ENCODE measurements at places on chromosomes 12 and 14.

- H3K27ac ChIP-seq, result no peak overlapping the region
- no peak overlapping the region for H3K4me3 ChIP-seq
- peaks cover 5% of the 10 kb centered on the region for H3K4me1 ChIP-seq
Measured at GRCh38 chr12:26620907-26621306, 212.1 kb downstream of the ITPR2 start.

DNA sequence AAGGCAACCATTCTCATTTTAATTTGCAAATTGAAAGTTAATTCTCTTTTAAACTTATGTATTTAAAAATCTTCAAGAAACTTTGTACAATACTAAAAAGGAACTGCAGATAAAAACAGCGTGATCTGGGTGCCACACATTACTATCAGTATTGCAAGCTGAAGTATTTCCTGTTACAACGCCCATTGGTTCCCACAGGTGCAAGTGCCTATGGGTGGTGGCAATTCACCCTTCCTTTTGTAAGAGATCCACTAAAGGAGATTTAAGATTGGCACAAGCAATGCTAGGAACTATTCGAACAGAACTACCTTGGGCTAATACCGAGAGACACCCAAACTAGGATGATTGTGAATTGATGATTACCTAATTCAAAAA lies 13.2 kb downstream of the TAOK3 start:
- peak overlapping the region; percentile 90 for H3K4me3 ChIP-seq
- peaks cover 22% of the 10 kb centered on the region for H3K4me1 ChIP-seq
- DNase-seq, result no peak
- H3K27ac ChIP-seq, result peak overlapping the region; percentile 91
- H3K27me3 ChIP-seq, result no peaks in the 10 kb centered on the region
- H3K36me3 ChIP-seq, result peaks cover 5% of the 10 kb centered on the region

- no peak overlapping the region for H3K27ac ChIP-seq
- no peak for DNase-seq
Measured at GRCh38 chr12:131615326-131616042, 95.4 kb upstream of the SFSWAP start.

DNA sequence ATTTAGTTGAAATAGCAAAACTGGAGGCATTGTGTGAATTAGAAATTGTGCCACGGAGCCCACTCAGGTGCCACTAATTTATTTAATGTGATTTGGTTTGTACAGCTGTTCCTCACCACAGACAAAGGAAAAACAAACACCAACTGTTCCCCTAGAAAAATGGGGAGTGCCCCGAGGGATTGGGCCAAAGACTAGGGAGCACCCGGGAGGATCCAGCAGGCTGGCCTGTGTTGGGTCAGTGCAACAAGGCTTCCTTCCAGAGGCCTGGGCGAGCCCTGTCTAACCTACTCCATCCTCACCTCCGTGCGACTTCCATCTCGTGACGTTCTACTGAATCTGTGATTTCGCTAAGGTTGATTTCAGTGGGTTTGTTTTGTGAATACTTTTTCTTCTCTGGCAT lies 206.2 kb downstream of the CHST11 start:
- DNase-seq, result no peak
- no peak overlapping the region for H3K4me3 ChIP-seq
- no peak overlapping the region for H3K27ac ChIP-seq

GRCh38 chr14:61533513-61534255 lies 161.6 kb upstream of the HIF1A start:
- H3K4me1 ChIP-seq, result peaks cover 13% of the 10 kb centered on the region
- no peaks in the 10 kb centered on the region for H3K27me3 ChIP-seq
- DNase-seq, result no peak
- H3K27ac ChIP-seq, result no peak overlapping the region
- no peaks in the 10 kb centered on the region for H3K36me3 ChIP-seq
- H3K4me3 ChIP-seq, result no peak overlapping the region

DNA sequence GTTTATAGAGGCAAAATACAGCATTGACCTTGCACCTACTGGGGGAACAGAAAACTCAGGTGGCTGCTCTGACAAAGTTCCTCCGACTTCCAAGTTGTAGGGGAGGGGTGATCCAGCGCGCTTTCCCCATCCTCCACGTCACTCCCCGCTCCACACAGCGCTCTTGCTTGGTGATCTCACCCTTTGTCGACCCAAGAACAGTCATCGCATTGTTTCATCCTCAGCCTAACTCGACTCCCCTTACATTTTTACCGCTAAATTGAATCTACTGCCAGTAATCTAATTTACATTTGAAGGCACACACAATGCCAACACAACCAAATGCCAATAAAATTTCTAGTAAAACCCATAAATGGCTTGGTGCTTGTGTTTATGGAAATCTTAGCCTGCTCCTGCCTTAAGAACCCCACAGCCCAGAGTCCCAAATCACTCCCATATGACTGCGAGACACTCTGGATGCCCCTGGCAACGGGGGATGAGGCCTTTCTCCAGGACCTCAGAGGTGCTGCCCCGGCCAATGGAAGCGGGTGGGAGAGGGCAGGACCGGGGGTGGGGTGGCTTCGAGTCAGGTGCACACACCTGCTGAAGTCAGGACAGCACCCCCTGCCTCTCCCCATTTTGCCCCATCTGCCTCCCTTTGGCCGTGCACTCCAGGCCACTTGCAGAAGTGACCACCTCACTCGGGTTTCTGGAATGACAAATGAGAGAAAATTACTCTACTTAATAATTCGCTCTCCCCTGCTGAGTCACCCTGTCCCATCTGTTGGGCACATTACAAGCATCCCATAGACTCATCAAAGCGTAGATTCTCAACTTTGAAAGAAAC lies 98.2 kb upstream of the GSC start:
- peaks cover 19% of the 10 kb centered on the region for H3K27me3 ChIP-seq
- no peak overlapping the region for H3K4me3 ChIP-seq
- H3K27ac ChIP-seq, result no peak overlapping the region
- DNase-seq, result no peak
- H3K36me3 ChIP-seq, result no peaks in the 10 kb centered on the region

GRCh38 chr14:85572845-85573244 lies 42.9 kb downstream of the FLRT2 start:
- no peaks in the 10 kb centered on the region for H3K36me3 ChIP-seq
- no peaks in the 10 kb centered on the region for H3K27me3 ChIP-seq
- H3K4me1 ChIP-seq, result no peaks in the 10 kb centered on the region
- DNase-seq, result no peak
- H3K27ac ChIP-seq, result no peak overlapping the region

GRCh38 chr12:108525681-108526080 lies 10.6 kb downstream of the FICD start:
- H3K36me3 ChIP-seq, result peaks cover 37% of the 10 kb centered on the region
- no peak overlapping the region for H3K27ac ChIP-seq
- DNase-seq, result no peak
- H3K4me1 ChIP-seq, result peaks cover 5% of the 10 kb centered on the region
- no peak overlapping the region for H3K4me3 ChIP-seq

DNA sequence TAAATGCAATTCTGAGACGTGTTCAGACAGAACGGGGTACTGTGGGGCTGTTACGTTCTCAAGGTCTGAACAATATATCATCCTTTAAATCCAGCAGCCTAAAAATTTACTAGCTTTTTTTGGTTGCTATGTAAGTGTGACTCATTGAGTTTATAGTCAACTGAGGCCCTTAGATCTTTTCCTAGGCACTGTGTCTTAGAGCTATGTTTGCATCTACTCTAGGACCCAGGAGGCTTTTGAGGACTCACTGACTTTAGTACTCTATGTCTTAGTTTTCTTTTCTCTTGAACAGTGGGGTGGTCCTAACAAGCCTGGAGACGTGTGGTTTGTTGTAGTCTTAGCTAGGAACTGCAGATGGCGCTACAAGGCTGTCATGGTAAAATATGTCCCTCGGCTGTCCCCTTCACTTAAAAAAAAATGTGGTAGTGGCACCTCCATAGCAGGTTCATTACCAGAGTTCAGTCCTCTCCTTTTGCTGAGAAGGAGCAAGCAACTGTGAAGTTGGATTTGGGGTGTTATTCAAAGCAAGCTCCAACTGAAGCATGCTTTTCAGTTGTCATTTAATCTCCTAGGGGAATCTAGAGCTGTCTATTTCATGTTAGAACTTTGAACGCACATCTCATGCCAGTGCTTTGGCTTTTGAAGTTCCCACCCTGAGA lies 8.7 kb upstream of the SPATS2 start:
- no peak overlapping the region for H3K4me3 ChIP-seq
- DNase-seq, result peak; percentile 52
- peaks cover 45% of the 10 kb centered on the region for H3K27me3 ChIP-seq
- no peak overlapping the region for H3K27ac ChIP-seq
- no peaks in the 10 kb centered on the region for H3K36me3 ChIP-seq
- H3K4me1 ChIP-seq, result peaks cover 2% of the 10 kb centered on the region

DNA sequence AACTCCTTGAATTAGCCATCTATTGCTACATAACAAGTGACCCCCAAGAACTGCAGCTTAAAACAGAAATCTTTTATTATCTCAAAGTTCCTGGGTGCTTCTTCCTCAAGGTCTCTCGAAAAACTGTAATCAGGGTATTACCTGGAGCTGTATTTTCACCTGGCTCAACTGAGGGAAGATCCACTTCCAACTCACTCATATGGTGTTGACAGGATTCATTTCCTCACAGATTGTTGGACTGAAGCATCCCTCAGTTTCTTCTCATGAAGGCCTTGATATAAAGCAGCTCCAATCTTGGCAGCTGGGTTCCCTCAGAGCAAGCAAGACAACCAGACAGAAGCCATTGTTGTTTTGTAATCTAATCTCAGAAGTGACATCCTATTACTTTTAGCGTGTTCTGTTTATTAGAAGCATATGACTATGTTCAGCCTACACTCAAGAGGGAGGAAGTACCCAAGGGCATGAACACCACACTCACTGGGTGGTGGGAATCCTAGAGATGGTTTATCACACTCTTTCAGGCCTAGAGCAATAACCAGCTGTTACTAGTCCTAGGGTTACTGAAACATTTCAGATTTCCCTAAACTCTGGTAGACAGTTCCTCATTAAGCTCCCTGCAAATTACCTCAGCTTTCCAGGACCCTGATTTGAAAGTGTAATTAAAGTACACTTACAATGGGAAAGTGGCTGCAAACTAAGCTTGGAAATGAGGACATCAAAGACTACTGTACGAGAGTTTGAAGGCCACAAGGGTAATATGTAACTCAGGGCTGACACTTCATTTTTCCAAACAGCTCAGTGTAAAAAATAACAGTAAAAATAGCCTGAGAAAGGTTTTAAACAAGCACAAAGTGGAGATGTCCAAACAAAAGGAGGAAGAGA lies 222.2 kb downstream of the SEC23A start:
- no peak for DNase-seq
- H3K36me3 ChIP-seq, result no peaks in the 10 kb centered on the region
- H3K4me3 ChIP-seq, result no peak overlapping the region

DNA sequence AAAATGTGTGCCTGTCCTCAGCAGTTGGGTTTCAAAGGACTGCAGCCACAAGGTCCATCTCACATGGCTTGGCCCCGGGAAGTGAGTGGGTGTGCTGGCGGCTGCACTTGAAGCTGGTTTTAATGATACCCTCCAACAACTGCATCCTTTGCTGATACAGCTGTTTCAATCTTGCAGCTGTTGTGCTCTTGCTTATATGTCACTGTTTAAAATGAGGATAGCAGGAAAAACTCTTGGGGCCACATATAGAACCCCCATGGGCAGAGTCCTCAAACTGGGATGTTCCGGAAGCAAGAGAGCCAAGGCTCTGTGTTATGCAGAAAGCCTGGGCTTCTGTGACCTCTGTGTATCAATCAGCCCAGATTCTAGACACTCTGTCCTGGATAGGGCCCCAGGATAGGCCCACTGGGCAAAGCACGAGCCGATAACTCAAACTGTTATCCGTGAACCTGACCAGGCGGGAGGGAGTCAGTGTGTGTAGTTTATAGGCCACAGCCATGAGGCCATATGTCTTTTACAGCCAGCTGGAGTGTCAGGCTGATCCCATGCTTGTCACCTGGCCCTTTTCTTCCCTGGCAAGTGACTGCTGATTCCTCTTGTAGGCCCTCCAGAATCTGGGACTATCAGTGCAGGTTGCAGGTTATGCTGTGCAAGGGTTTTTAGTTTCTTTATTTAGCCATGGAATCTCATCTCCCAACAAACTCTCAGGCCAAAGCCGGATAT lies 74.3 kb downstream of the SSPN start:
- no peak for DNase-seq
- no peaks in the 10 kb centered on the region for H3K36me3 ChIP-seq
- peaks cover 13% of the 10 kb centered on the region for H3K4me1 ChIP-seq
- no peak overlapping the region for H3K4me3 ChIP-seq
- peaks cover 5% of the 10 kb centered on the region for H3K27me3 ChIP-seq

DNA sequence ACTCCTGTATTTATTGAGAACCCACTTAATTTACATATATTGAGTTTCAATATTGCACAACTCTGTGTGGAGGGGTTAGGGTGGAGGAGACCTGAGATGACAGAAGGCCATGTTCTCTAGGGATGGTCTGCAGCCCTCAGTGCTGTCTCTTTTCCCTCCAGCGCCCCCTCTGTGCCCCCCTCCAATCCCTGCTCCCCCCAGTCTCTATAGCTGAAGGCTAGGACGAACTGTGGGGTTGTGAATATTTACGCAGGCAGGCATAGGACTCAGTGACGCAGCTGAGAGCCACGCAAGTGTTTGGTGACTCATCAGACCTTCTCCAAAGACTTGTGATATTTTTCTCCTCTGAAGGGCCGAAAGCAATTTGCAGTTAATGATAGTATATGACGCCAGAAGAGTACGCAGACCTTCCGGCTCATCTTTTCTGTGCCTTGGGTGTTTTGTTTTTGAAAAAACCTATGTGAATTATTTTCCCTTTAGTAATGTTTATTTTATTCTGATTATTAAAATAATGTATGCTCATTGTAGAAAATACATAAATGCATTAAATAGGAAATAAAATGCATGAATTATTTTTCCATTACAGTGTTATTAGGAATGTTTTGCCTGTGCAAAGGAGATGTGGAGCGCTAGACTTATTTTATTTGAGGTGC lies 85.3 kb downstream of the SLC25A47 start:
- peaks cover 9% of the 10 kb centered on the region for H3K36me3 ChIP-seq
- DNase-seq, result no peak
- H3K4me1 ChIP-seq, result peaks cover 24% of the 10 kb centered on the region
- no peaks in the 10 kb centered on the region for H3K27me3 ChIP-seq
- no peak overlapping the region for H3K4me3 ChIP-seq

DNA sequence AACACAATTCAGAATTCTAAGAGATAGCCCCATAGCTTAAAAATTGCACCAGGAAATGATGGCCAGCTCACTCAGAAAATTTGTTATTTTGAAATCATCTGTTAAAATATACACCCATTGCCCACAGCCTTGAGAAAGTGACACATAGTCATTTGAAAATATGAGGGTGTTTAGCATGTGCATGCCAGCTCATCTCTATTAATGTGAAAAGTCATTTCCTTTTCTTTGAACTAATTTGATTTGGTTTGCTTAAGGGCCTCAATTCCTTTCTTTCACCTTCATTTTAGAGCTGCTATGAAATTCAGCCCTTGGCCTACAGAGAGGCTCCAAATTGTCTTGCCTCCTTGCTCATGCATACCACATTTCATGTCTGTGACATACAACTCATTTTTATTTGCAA lies 241.4 kb downstream of the PHLDA1 start:
- H3K36me3 ChIP-seq, result no peaks in the 10 kb centered on the region
- H3K4me1 ChIP-seq, result no peaks in the 10 kb centered on the region
- DNase-seq, result no peak
